ENCODE measurements at places on chromosomes 3 and 15.

DNA sequence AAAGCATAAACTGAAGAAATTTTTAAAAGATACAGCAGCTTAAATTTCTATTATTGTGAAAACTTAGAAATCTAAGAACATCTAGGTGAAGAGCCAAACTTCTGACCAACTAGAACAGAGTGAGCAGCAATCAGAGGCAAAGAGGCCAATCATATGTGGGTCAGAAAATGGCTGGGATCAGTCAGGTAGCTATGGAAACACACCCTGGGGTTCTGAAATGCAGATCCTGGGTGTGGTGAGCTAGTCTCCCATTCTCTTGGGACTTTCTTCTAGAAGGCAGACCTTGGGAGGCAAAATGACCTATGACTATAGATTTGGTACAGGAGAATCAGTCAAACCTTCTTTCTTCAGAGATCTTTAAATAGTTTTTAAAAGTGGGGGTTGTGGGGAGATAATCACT, 385.8 kb downstream of the TBC1D5 start:
- no peak for DNase-seq

- no peak for DNase-seq
Observed at GRCh38 chr3:13535905-13536304, 13.0 kb upstream of the FBLN2 start.

DNA sequence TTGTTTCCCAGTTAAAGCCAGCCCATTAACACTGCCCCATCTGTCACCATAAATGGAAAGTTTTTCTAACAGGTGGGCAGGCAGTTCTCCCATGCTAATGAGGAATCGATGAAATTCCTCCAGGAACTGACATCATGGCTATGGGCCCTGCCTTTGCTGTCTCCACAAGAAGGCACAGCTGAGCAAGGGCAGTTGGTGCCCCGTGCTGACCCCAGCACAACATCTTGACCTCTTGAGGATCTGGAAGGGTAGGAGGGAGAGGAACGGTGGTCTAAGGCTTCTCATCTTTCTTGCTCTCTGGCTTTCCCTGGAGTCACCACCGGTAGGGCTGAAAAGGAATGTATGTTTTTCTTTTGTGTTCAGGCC, 46.7 kb downstream of the CHCHD6 start:
- no peak for DNase-seq

DNA sequence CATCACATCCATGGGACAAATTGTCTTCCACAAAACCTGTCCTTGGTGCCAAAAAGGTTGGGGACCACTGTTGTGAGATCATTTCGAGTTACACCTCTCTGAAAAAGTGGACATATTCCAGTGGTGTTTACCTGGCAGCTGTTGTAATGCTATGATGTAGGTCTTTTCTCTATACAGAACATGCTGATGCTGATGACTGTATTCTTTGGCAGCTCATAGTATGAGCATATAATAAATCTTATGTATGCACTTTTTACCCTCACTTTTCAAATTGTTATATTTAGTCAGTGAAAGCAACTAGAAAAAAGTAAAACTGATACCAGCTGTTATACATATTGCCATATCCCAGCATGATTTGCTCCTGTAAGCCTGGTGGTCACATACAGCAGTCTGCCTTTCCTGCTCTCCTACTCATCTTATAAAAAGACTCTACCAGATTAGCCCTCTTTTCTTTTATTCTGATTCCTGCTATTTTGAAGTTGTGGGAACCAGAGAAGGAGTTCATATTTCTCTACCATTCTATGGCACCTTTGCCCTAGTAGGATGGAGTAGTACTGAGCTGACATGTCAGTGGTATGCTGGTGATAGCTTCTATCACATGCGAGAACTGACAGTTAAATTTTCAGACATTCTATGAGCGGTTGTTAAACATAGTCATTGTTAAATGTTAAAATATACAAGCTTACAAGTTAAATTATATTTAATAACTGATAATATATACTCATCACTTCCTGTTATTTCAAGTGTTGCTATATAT, 128.7 kb downstream of the FNDC3B start:
- DNase-seq: no peak

GRCh38 chr3:23333633-23334032, 130.5 kb downstream of the UBE2E2 start:
- DNase-seq: no peak

DNA sequence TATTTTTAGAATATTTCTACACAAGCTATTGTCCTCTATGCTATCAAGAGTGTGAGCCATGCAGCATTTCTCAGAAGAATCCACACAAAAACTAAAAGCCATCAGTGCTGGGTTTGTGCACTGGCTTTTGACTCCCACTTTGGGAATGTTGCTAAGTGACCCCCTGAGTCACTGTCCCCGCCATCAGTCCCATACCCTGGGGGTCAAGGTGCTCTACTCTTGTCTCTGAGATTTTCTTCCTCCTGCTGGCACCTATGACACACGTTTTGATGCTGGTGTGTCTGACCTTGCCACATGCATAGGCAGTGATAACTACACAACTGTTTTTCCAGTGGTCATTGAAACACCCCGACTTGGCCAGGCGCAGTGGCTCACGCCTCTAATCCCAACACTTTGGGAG, 19.8 kb downstream of the CMTM7 start:
- no peak for DNase-seq

GRCh38 chr3:111728566-111728935, 130.5 kb upstream of the PHLDB2 start:
- DNase-seq: no peak

GRCh38 chr15:46222826-46223225, 588.0 kb downstream of the SQOR start:
- DNase-seq: no peak

DNA sequence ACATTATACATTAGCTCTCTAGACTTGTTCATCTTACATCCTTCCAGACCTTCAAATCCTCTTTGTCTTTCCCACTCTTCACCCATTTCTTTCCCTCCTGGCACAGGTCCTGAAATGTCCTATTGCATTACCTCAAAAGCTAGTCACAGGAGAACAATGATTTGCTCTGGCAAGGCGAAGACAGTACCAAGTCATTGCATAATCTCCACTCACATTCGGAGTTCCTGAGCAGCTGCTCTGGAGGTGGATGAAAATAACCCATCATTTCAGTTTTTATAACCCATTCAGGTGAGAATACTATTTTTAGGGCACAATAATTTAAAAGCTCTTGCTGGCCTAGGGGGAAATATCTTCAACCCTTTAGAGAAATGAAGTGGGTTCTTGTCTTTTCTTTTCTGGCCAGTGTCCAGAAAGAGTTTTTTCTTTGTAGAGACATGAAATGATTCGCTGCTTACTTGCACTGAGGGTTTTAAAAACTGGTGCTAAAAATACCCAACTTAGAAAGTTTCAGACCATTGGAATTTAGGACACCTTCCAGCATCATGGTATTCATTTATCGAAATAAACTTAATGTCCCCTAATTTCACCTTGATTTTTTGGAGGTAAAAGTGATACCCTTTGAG, 23.4 kb upstream of the DYNC1LI1 start:
- no peak for DNase-seq

DNA sequence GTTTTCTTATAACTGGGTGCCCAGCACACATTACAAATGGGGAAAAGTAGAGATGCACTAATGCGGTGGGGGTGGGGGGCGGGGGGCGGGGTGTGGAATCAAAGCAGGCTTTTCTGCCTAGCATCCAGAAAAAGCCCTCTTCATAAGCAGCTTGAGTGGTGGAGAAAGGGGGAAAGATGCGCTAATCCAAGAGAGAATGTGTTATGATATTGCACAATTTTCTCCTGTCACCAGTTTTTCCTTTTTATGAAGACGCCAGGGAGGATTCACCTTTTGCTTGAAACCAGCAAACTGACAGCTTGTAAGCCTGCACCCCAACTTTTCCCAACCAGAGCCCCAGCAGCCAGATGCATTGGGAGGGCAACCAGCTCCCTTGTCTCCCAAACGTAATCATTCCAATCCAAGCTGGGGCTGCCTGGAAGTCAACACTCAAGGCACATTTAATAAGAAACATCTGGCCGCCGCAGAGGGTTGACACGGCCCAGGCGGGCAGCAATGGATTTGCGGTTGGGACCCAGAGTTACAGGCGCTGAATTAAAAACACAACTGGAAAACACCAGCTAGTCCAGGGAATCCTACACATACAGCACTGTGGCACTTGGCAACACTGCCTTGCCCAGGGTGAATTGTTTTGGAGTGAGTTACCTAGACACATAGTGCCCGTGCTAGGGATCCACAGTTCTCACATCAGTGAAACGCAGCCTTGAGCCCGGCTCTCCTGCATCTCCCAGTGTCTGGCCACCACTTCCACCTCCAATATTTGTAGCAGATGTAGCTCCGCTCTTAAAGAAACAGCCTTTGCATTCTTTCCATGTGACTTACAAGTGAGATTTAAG, 218.5 kb upstream of the PRICKLE2 start:
- DNase-seq: no peak

DNA sequence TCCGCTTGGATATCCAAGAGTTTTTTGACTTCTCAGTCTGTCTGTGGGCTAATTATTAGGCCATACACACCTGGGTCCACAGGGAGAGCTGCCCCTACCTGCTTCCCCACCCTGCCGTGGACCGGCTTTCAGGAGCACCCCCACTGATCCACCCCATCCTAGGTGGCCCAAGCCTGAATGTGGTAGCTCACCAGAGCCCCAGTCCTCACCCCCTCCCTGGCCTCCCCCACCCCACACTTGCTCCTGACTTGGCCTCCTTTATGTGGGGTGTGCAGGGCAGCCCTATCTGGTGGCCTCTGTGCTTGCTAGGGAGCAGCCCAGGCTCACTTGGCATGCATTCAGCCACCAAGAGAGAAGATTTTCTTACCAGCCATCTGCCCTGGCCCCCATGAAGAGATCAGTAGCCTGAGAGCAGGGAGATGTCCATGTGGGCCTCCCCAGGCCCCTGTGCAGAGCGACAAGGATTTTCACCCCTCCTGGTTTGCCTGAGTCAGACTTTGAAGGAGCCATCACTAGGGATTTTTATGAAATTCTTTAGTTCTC, 11.2 kb downstream of the LRRK1 start:
- no peak for DNase-seq

DNA sequence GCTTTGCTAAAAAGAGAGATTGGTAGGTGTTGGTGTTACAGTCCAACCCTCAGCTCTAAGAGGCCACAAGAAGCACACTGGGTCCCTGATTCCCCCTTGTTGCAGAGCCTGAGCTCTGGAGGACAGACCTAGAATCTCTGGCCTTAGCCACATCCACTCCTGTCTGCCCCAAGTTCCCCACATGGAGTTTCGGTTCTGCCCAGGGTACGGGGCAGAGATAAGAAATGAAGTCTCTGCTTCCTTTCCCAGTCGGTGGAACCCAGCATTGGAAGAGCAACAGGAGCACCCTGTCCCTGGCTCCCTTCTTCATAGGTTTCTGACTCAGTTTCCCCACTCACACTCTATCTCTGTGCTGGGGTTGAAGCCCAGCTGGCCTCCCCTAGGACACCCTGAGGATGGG, 13.2 kb downstream of the PRR23E start:
- no peak for DNase-seq

DNA sequence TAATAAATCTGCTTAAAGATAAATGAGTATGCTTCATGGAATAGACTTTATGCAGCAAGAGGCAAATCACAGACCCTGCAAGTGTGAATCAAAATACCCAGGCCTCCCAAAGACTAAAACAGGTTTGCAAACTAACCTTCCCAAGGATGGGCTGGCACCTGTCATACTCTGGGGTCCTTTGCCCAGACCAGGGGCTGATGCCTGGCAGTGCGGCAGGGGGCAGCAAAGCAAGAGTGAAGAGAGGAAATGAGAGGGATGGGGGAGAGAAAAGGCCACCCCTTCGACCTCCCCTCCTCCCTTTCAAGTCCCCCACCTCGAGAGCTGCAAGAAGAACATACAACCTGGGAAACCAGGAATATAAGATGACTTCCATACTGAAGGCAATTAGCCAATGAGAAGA, 31.8 kb downstream of the XXYLT1 start:
- no peak for DNase-seq

DNA sequence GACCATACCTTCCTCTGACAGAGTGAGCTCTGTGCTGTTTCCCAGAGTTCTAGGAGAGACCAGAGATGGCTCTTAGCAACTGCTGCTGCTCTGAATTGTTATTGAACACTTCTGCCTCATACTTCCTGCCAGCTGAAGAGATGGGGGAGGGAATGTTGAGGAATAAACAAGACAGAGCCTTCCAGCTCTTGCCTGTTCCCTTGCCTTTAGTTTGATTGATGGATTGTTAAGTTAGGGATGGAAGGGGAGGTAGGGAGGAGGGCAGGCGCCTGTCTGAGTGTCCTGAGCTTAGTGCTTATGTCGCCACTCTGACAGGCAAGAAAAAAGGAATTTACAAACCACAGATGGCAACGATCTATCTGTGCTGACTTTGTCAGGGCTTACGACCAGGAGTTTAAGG, 42.8 kb downstream of the ZNF609 start:
- DNase-seq: no peak

- DNase-seq: no peak
Observed at GRCh38 chr3:193574488-193575070, 18.4 kb upstream of the OPA1 start.

DNA sequence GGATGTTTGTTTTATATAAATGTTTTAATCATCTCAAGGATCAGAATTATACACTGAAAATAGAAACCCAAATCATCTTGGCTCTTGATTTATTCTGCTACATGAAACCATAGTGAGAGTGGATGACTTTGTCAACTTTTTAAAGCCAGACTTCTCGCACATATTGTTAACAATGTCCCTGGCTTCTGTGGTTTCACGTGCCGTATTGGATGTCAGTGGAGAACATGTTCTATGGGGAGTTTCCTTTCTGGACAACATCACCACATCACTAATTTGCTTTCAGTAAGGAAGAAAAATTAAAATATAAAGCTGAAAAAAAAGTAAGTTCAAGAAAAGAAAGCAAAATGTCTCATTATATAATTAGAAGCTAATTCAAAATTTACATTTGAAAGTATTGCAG, 297.1 kb upstream of the MME start:
- no peak for DNase-seq

DNA sequence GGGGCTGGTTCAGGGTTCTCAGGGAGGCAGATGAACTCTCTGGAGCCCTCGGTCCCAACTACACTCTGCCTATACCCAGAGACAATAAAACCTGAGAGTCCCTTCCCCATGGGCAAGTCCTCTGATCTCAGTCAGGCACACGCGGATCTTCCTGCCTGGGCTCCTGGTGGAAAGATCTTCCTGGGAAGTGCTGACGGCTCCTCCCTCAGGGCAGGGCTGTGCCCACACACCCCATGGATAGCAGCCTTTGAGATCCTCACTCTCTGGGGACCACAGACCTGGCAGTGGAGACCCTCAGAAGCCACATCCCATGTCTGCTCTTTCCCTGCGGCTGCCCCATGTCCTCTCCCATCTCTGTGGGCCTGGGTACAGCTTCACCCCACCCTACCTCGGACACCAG, 10.4 kb downstream of the SH2D7 start:
- no peak for DNase-seq

GRCh38 chr3:188156056-188156455, 2.1 kb downstream of the LPP start:
- DNase-seq: no peak

- DNase-seq: no peak
Observed at GRCh38 chr15:26148156-26148860, 285.2 kb upstream of the ATP10A start.

GRCh38 chr15:79299126-79299840, 11.6 kb upstream of the TMED3 start:
- no peak for DNase-seq

GRCh38 chr3:61537366-61537765, 24.0 kb upstream of the PTPRG start:
- peak; percentile 1 for DNase-seq

- DNase-seq: no peak
Observed at GRCh38 chr3:133676336-133677118, 14.8 kb upstream of the TOPBP1 start.

GRCh38 chr15:58462547-58462946, 30.8 kb downstream of the LIPC start:
- DNase-seq: no peak

GRCh38 chr3:63960048-63960711, 48.0 kb upstream of the SCAANT1 start:
- DNase-seq: peak; percentile 47

- DNase-seq: peak; percentile 22
Observed at GRCh38 chr3:13657660-13658435, 108.9 kb downstream of the FBLN2 start.
